ENCODE measurements at places on chromosomes 3 and 15.

DNA sequence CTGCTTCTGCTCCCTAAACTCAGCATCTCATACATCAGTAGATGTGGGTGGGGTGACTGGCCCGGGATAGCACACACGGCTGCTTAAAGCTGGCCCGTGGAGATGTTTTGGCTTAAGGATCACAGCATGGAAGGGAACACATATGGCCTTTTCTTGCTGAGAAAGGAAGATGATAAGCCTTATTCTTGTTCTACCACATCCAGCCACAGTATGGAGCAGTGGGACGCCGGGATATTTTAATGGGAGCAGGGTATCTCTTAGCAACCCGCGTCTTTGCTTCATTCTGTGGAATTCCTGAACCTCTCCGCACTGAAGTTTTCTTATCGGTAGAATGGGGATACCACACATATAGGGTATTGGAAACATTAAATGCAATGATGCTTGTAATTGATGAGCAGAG, 94.1 kb upstream of the PROK2 start:
- DNase-seq: peak; percentile 33

DNA sequence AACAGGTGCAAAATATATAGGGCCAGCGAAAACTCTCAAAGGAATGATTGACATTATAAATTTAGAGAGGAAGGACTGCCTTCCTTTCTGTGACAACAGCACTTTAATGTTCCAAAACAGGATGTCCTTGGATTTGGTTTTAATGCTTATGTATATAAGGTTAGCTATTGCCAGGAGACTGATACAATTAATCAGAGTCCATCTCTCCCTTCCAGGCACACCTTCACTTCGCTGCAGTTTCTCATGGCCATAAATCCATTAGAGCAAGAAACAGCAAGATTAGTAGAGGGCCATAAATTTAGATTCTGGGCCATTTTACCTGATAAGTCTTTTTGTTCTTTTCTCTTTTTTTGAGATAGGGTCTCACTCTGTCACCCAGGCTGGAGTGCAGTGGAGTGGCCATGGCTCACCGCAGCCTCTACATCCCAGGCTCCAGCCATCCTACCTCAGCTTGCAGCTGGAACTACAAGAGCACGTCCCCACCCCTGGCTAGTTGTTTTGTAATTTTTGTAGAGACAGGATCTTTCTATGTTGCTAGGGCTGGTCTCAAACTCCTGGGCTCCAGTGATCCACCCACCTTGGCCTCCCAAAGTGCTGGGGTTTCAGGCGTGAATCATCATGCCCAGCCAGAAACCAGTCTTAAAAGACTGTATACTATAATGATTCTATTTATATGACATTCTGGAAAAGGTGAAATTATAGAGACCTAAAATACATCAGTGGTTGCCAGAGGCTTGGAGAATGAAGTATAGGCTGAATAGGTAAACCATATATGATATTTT, 15.7 kb upstream of the TFRC start:
- DNase-seq: no peak

DNA sequence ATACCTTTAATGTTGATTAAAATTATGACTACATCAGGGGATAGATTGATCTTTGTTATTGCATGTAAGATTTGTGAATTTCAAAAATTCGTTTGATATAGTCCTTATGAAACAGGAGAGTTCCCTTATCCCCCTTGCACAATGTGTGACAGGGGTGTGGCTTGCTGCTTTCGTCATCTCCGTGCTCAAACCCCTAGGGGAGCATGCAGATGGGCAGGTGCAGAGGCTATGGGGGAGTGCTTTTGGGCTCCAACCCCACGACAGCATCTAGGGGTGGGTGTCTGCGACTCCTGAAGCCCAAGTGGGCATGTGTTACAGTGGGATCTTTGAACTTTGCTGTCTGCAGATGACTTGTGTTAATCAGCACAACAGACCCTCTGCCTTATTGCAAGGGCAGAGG, 360.1 kb upstream of the GOLIM4 start:
- no peak for DNase-seq

DNA sequence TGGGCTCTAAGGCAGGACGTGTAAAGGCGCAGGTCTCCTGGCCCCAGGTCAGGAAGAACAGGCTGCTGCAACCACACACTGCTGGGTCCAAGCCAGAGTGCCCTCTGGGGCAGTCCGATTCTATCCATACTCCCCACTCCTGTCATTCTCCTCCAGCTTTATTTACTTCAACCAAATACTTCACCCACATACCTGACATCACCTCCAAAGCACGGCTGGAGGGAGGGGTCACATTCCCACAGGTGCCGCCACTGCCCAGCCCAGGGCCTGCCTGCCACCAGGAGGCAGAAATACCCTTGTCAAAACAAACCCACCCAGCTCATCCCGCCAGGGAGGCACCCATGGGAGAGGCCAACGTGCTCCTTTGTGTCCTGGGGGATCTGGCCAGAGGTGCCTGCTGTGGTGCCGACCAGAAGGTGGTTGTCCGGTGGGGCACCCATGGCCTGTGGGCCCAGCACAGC, 100.4 kb downstream of the DAPK2 start:
- no peak for DNase-seq

GRCh38 chr15:36954486-36954885, 145.9 kb downstream of the MEIS2 start:
- no peak for DNase-seq

DNA sequence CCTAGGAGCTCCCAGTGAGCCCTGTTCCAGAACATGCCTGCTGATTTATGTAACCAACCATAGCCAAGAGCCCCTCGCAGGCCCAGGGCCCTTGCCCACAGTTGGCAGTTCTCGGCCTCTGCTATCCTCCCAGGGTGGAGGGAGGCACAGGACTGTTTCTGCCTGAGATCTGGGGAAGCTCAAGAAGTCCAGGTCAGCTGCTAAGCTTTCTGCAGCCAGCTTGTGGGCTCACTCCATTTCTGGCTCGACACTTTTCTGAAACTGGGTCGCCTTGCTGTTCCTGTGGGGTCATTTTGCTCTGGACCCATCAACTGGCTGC, 72.5 kb upstream of the HERC1 start:
- no peak for DNase-seq

- no peak for DNase-seq
Measured at GRCh38 chr3:127065561-127066290, 82.8 kb downstream of the PLXNA1 start.

GRCh38 chr3:76724706-76725105, 315.2 kb upstream of the ROBO2 start:
- DNase-seq: no peak

Measured in WERI-Rb-1 (cell line).